Epithelial cell of prostate (primary cell): ENCODE measurements at places on chromosomes 2 and 18.

GRCh38 chr2:455015-455705 lies 167.3 kb upstream of the ALKAL2 start:
- no peak for DNase-seq

GRCh38 chr2:95021023-95021416 lies 4.5 kb upstream of the MAL start:
- no peak for DNase-seq

DNA sequence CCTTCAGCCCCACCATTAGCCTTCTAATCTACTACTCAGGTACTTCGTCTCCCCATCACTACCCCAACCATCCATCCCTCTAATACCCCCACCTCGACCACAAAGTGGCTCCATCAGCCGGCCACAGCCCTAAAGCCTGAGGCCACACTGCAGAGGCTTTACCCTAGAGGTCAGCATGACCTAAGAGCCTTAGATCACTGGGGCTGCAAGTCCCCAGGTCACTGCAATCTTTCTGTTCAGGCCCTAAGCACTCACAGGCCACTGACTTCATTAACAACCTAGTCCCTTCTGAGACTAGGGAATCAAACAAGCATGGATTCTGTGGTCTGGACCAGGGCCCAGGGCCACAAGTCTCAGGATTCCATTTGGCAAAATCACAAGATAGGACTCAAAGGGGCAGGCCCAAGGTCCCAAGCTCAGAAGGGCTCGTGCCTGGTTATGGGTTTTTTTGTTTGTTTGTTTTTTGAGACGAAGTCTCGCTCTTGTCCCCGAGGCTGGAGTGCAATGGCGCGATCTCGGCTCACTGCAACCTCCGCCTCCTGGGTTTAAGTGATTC lies 37.0 kb upstream of the PKDCC start:
- no peak for DNase-seq

GRCh38 chr2:8819194-8819593 lies 18.2 kb downstream of the KIDINS220 start:
- no peak for DNase-seq

DNA sequence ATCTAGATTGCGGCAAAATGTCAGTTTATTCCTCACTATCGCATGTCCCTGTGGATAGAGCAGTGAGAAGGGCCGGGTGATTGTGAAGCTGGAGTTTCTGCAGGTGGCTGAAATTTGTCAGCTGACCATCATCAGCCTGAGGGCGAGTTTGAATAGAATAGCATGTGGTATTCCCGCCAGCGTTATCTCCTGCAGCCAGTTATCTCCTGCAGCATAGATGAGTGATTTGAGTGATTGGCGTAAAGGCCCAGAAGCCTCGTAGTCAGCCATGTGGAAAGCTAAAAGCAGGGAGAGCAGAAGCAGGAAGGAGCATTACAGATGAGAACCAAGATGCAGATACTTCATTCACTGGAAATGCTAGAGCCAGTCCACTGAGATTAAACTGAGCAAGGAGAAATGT lies 65.5 kb downstream of the CABLES1 start:
- no peak for DNase-seq

GRCh38 chr18:72995558-72995957 lies 127.8 kb upstream of the NETO1 start:
- DNase-seq: no peak

DNA sequence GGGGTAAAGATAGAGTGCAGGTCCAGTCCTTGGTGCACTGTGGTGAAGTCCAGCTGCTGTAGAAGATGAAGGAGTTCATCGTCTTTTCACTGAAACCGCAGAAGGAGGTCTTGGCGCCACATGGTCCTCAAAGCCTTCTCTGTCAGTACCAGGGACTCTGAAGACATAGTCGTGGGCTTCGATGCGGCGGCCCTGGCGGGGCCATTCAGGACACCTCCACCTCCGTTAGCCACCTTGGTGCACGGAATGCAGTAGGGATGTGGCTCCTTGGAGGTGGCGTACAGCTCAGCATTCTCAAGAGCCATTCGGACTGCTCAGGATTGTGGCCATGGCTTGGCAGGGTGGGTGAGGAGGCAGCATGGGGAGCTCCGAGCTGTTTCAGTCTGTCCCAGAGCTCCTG lies 418.8 kb downstream of the SUCLG1 start:
- DNase-seq: no peak

DNA sequence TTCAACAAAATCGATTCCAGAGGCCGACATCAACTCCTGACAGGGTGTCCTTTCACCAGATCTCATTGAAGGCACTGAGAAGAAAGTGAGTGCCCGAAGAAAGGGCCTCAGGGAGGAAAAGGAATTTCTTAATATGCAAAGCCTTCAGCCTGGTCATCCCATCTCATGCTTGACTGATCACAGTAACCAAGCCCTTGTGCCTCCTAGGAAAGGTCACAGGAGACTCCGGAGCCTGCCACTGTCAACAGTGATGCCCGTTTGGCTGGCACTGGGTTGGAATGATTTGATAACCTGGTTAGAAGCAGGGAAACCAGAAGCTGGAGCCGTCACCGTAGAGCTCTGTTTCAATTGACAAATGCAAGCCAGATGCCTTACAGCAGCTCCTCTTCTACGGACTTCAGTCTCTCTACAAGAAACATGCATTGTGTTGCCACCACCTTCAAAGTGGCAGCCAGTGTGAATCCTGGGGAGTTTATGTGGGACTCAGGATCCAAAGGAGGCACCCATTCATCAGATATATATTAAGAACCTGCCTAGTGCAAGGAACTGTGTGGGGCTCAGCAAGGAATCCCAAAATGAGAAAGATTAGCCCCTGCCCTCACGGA lies 24.6 kb downstream of the COX7A2L start:
- no peak for DNase-seq

GRCh38 chr2:76050196-76050595 lies 339.5 kb upstream of the GCFC2 start:
- DNase-seq: no peak

- no peak for DNase-seq
Measured at GRCh38 chr2:126976721-126977328, 78.1 kb downstream of the TEX51 start.

GRCh38 chr2:139175510-139175909 lies 395.3 kb upstream of the NXPH2 start:
- DNase-seq: no peak

- no peak for DNase-seq
Measured at GRCh38 chr2:239192456-239192855, 208.4 kb downstream of the HDAC4 start.

GRCh38 chr2:239035361-239035814 lies 187.5 kb downstream of the TWIST2 start:
- no peak for DNase-seq

DNA sequence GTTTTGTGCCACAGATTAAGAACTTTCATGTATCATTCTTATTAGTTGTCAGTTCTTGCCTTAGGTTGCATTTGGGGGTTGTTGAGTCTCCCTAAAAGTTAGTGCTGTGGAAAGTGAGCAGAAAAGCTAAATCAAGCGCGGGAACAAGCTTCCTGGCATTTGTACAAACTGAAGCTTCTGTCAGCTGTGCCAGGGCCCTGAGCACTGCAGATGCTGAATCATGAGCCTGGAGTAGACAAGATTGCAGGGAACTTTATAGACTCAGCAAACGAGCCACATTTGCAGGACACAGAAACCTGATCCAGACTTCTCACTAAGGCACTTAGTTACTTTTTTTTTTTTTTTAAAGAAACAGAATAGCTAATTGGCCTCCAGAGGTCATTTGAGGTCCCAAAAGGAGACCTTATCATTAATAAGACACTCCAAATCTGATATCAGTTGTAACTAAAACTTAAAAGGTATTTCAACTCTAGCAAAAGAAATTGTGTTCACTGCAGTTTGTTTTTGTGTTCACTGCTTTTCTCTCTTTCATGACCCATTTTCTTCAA lies 88.7 kb downstream of the ADAM23 start:
- no peak for DNase-seq

DNA sequence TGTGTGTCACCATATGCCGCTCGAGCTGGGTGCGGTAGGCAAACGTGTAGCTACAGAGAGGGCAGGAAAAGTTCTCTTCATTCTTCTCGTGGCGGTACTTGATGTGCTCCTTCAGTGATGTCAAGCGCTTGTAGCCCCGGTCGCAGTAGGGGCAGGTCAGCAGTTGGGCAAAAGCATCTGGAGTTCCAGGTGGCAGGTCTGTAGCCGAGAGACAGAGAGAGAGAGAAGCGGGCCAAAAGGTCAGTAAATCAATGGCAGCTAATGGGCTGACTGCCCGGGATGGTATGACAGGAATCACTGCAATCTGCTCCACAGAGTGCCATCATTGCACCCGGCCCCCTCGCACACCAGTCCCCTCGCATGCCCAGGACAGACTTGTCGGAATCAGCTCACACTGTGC lies 116.0 kb downstream of the ZEB2 start:
- no peak for DNase-seq

- DNase-seq: no peak
Measured at GRCh38 chr2:130834931-130835765, 1.6 kb upstream of the ARHGEF4 start.

GRCh38 chr2:208311954-208312353 lies 45.9 kb downstream of the PIKFYVE start:
- DNase-seq: no peak

DNA sequence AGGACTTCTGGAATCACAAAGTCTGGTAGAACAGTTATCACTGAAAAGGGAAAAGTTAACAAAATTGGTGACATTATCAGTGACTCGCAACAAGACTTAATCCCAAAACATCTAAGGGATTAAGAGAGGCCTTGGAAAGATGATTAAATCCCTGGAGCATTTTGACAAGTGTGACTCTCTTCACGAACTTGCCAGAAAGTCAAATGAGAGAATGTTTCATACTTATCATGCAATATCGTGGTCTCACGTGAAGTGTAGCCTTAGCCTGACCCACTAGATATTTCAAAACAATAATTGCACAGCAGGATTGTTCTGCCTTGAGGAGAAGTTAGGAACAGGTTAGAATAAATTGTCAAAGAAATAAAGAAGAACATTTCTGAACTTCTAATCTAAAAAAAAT lies 104.5 kb downstream of the COL6A3 start:
- DNase-seq: no peak

GRCh38 chr2:57962861-57963260 lies 83.7 kb upstream of the VRK2 start:
- DNase-seq: no peak

- no peak for DNase-seq
Measured at GRCh38 chr18:68103561-68103960, 587.0 kb upstream of the DSEL start.
